ENCODE measurements at places on chromosomes 13 and 19.

DNA sequence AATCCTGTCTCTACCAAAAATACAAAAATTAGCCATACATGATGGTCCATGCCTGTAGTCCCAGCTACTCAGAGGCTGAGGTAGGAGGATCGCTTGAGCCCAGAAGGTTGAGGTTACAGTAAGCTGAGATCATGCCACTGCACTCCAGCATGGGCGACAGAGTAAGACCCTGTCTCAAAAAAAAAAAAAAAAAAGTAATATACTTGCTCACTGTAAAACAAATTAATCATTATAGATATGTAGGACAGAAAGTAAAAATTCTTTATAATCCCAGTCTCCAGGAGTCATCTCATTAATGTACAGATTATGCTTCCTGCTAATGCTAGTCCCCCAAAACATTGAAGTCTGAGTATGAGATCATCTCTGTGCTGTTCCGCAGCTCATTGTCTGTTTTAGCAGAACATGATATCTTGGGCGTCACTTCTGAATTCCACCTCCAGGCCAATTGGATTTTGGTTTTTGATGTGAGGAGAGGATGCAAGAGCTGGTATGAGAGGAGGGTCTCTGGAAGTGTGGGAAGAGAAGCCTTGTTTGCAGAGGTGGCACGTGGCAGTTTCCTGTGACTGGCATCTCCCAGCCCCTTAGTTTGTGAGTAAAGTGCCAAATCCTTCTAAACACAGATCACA lies 75.4 kb upstream of the NPAS1 start:
- no peak for DNase-seq

GRCh38 chr13:35164324-35164932 lies 222.4 kb downstream of the NBEA start:
- no peak for DNase-seq

- DNase-seq = no peak
These were observed 250.9 kb downstream of the LIG4 start for GRCh38 chr13:107964395-107964794.

- DNase-seq = no peak
These were observed 41.2 kb downstream of the VAV1 start for GRCh38 chr19:6813659-6814058.

- no peak for DNase-seq
These were observed 4.5 kb downstream of the LDLR start for GRCh38 chr19:11093689-11094238.

DNA sequence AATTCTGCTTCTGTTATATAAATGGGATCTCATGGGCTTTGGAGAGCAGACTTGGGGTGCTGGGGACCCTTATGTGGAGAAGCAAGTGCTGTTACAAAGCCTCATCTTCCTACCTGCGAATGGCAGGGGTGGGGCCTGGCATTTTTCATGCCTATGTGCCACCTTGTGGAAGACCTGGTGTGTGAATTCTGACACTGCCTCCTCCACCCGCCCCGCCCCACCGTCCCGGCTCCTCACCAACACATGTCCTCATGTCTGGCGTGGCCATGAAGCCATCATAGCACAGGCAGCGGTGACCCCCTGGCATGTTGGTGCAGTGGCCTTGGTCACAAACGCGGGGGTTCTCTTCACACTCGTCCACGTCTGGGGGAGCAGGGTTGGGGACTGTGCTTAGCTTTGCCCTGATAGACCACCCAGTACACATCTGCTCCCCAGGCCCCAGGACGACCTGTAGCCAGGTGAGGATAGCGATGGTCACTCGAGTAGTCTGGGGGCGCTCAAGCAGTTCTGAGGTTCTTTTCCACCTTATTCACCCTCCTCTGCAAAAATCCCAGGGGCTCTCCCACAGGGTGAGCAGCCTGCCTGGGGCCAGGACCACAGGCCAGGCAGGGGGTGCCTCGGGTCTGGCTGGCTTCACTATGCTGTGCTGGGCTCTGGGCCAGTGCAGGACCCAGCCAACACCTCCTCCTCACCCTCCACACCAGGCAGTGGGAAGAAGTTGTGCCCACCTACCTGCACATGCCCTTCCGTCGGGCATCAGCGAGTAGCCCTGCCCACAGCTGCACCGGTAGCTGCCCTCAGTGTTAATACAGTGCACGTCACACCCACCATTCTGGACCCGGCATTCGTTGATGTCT lies 32.7 kb downstream of the FBN3 start:
- DNase-seq = no peak

DNA sequence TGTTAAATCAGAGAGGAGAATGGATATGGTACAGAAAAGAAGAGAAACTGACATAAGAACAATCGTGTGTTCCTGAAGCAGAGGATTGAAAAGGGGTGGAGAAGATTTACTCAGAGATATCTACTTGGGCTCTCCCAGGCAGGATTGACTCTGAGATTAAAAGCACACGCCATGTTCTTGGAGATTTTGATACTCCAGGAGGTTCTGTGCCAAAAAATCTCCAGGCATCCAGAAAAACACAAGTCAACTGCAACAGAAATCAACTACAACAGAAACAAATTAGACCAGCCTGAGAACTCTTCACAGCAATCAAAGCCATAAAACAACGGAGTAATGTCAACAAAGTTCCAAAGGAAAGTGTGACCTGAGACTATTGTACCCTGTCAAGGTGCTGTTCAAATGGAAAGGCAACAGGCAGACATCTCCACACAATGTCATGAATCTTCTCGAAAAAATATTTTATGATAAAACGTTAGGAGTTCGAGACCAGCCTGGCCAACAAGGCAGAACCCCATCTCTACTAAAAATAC lies 104.2 kb downstream of the UBL3 start:
- DNase-seq = no peak

GRCh38 chr13:98480915-98481877 lies 95.7 kb downstream of the STK24 start:
- no peak for DNase-seq

DNA sequence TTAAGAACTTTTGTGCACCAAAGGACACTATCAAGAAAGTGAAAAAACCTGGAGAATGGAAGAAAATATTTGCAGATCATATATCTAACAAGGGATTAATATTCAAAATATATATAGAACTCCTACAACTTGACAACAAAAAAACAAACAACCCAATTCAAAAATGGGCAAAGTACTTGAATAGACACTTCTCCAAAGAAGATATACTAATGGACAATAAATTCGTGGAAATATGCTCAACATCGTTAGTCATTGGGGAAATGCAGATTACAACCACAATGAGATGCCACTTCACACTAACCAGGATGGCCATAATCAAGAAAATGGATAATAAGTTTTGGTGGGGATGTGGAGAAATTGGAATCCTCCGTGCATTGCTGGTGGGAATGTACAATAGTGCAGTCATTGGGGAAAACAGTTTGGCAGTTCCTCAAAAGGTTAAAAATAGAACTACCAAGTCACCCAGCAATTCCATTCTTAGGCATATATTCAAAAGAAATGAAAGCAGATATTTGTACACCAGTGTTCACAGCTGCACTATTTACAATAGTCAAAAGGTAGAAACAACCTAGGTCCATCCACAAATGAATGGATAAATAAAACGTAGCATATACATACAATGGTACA lies 2.2 kb upstream of the LSR start:
- no peak for DNase-seq

GRCh38 chr13:99821741-99822140 lies 149.8 kb downstream of the ZIC5 start:
- no peak for DNase-seq

DNA sequence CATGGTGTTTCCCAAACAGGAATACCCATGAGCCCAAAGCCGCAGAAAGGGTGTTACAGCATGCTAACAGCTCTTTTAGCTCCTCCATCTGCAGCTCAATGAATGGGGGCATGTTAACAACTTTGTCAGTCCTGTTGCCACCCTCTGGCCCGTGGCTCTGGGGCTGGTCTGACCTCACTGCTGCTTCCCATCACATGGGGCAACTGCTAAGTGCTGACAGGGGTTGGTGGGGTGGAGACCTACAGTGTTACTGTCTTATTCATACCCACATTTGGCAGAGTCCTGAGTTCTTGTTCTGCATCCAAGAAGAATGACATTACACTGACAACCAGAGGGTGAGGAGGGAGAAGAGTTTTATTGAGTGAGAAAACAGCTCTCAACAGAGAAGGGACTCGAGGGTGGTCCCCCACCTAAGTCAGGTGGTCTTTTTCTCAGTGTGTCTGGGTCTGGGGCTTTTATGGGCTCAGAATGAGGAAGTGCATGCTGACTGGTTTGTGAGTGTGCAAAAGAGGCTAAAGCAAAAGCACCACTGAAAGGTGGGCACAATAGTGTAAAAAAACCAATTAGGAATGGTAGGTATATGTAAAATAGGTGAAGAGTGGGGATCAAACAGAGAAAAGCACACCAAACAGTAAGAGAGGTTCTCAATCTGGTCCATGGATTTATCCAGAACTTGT lies 1952.0 kb upstream of the PCDH20 start:
- no peak for DNase-seq

- DNase-seq = no peak
These were observed 103.9 kb downstream of the FAM216B start for GRCh38 chr13:42885325-42885724.

GRCh38 chr19:40960062-40960685 lies 30.9 kb upstream of the CYP2B6 start:
- DNase-seq = no peak

DNA sequence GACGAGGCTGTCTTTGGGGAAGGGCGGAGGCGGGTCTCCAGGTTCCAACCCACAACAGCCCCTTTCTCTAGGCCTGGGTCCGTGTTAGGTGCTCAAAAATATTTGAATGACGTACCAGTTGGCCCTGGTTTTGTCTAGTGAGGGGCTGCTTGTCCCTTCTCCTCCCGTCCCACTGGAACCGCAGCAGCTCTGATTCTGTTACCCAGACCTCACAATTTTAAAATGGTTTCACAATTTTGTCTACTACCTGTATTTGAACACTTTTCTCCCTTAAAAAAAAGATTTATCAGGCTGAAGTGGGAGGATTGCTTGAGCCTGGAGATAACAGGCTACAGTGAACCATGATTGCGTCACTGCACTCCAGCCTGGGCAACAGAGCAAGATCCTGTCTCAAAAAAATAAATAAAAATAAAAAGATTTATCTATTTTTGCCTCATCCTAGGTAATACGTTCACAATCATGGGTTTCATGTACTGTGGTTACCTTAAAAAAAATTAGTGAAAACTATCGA lies 1.3 kb upstream of the IRF2BP1 start:
- no peak for DNase-seq

DNA sequence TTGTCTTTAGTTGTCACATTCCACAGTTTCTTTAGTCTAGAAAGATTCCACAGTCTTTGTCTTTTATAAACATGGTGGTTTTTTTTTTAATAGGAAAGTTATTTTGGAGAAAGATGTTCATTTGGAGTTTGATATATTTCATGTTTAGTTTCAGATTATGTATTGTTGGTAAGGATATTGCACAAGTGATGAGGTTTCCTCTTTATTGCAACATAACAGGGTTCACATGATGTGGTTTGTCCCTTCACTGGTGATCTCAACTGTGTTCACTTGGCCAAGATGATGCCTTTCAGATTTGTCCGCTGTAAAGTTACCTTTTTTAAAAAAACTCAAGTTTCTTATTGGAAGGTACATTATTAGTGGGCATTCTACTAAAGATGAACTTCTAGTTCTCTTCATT lies 3.2 kb downstream of the ZNF230 start:
- peak; percentile 12 for DNase-seq

- DNase-seq = no peak
These were observed at the start of gene NCCRP1 for GRCh38 chr19:39196860-39197562. TSS of gene NCCRP1 (plus strand) at chr19:39196964. CDS start at chr19:39196983, 19 bp downstream.

DNA sequence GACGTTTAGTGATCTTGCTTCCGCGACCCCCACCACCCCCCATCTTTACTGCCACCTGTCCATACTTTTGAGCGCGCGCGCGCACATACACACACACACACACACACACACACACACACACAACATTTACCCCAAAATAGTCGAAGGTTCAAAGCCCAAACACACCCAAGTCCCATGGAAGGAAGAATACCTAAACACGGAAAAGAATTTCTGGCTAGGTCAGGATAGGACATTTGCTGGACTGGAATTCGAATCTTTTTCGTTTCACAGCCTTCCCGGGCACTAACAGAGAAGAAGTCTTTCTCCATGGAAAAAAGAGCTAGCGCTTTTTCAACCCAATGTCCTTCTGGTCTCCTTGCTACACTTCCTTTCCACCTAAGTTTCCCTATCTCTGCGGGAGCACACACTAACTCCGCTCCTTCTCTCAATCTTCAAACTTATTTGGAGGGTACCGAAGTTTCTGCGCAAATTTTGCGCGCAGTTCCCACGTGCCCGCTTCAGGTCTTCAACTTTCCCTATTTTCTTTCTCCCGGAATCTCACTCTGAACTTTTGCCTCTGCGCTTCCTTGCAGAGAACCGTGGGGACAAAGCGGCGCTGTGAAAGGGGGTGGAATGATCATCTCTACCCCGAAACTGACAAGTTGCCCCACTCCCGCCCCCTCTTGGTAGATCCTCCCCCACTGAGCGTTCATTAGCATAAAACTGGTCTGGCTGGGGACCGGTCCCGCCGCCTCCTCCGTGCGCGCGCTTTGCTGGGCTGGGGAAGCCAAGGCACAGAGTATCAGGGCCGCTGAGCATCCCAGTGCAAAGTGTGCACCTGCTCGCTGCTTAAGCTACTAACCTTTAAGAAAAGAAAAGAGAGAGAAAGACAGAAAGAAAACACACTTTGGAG lies 2.7 kb downstream of the DACH1 start:
- DNase-seq = no peak

- no peak for DNase-seq
These were observed 319.6 kb downstream of the TEX29 start for GRCh38 chr13:111640006-111640405.

Measured in SIG-M5 (cell line).